ENCODE measurements at places on chromosomes 1 and 21. TPM values are rescaled to one million over a fixed set of nuclear protein-coding genes. Genes with fewer than 3 reads are reported as not detected.

The PYHIN1 gene
- not detected for total RNA-seq

DNA sequence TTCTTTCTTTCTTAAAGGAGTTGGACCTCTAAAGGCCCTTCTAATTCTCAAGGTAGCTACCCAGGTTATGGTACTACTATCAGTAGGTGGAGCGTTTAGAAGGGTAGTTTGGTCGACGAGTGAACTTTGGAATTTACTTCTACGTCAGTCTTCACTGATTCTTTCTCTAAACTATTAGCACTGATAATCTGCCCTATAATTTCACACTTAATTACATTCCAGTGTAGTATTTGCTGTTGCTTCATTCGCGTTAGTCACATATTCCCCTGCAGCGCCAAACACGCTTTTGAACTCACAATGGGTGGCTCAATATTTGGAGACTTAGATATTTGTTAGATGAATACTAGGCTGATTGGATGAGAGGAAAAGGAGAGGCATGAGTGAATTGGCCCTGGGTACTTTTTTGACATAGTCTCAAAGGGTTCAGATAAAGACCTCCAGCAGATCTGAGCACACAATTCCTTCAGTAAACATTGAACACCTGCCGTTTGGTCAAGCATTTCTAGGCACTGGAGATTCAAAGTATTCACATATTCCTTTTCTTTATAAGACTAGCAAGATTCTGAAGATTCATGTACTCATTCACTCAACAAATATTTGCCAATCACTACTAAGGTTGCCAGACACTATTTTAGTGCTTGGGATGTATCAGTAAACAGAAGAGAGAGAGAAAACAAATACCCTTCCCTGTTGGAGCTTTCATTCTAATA, 929 bp upstream of the FOXJ3 start:
- no peaks in the 10 kb centered on the region for H3K36me3 ChIP-seq
- H3K4me1 ChIP-seq = peaks cover 40% of the 10 kb centered on the region
- peak overlapping the region; percentile 96 for H3K27ac ChIP-seq
- peak; percentile 79 for DNase-seq

The SNX27 gene
- total RNA-seq = 47.2 TPM

- H3K4me3 ChIP-seq = no peak overlapping the region
- H3K36me3 ChIP-seq = no peaks in the 10 kb centered on the region
- H3K27me3 ChIP-seq = no peaks in the 10 kb centered on the region
- H3K27ac ChIP-seq = no peak overlapping the region
- no peak for DNase-seq
These were observed 26.8 kb downstream of the C8A start for GRCh38 chr1:56881417-56881816.

The ATP8B2 gene
- 10.5 TPM for total RNA-seq

GRCh38 chr1:88618331-88618730, 65.7 kb upstream of the PKN2 start:
- H3K4me1 ChIP-seq = no peaks in the 10 kb centered on the region
- H3K36me3 ChIP-seq = no peaks in the 10 kb centered on the region
- DNase-seq = no peak

- H3K4me1 ChIP-seq = no peaks in the 10 kb centered on the region
- H3K4me3 ChIP-seq = no peak overlapping the region
- H3K27ac ChIP-seq = no peak overlapping the region
- H3K36me3 ChIP-seq = no peaks in the 10 kb centered on the region
- H3K27me3 ChIP-seq = no peaks in the 10 kb centered on the region
These were observed 271.3 kb downstream of the PTBP2 start for GRCh38 chr1:96992871-96993270.

The AKNAD1 gene
- total RNA-seq = not detected

DNA sequence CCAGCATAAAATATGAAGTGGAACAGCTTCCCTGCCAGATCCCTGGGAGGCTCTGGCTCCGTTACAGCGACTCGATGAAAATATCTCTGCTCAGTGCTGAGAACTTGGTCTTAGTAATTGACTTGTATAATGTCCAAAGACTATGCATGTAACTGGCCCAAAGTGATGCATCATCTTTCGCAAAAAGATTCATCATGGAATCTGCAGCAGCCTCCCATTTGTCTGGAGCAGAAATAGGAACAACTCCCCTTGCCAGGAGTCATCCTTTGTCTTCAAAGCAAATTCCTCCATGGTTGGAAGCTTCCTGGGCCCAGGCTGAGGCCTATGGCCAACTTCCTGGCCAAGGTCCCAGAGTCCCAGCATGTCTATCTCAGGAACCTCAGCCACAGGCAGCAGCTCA, 16.9 kb upstream of the SLC6A17 start:
- H3K27me3 ChIP-seq = no peaks in the 10 kb centered on the region
- H3K36me3 ChIP-seq = no peaks in the 10 kb centered on the region
- H3K4me3 ChIP-seq = no peak overlapping the region
- no peak overlapping the region for H3K27ac ChIP-seq
- no peaks in the 10 kb centered on the region for H3K4me1 ChIP-seq

The OLFM3 gene
- total RNA-seq = not detected

The NRIP1 gene
- total RNA-seq = 28.6 TPM

GRCh38 chr1:24142546-24143534, at the start of gene IL22RA1:
TSS of gene IL22RA1 (minus strand) at chr1:24143140. CDS start at chr1:24143082, 58 bp downstream.
- peak within 1 kb of the TSS; percentile 42 for H3K27ac ChIP-seq
- peak; percentile 81 for DNase-seq
- H3K27me3 ChIP-seq = no peaks in the 10 kb centered on the region
- peaks cover 14% of the 10 kb centered on the region for H3K4me1 ChIP-seq

DNA sequence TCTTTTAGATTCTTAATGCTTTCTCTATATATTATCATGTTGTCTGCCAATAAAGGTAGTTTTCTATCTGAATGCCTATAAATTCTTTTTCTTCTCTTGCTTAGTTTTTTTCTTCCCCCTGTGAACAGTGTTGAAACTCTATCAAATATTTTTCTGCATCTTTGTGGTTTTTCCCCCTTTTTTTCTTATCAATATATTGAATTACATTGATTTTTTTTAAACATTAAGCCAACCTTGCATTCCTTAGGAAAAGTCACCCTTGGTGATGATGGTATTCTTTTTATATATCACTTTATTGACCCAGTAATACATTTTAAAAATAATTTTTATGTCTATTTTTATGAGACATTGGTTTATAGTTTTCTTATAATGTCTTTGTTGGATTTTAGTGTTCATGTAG, 131.7 kb downstream of the RABGAP1L start:
- no peak overlapping the region for H3K4me3 ChIP-seq
- no peaks in the 10 kb centered on the region for H3K27me3 ChIP-seq
- no peaks in the 10 kb centered on the region for H3K4me1 ChIP-seq
- H3K27ac ChIP-seq = no peak overlapping the region

DNA sequence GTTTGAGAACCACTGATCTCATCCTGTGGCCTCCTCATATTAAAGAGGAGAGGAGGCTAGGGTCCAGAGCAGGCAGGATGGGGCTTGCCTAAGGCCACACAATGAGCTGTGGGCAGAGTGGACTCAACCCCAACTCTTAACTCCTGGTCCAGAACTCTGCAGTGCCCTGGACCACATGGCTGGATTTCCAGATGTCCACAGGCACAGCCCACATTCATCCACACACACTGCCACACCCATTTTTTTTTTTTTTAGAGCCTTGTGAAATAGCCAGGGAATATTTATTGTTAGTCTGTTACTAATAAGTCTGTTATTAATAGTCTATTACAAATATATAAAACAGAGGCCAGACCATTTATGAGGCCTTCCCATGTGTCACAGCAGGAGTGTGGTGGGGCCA, 192.2 kb downstream of the TRABD2B start:
- no peak for DNase-seq
- H3K27ac ChIP-seq = no peak overlapping the region
- H3K4me3 ChIP-seq = no peak overlapping the region
- no peaks in the 10 kb centered on the region for H3K36me3 ChIP-seq
- no peaks in the 10 kb centered on the region for H3K4me1 ChIP-seq

- no peaks in the 10 kb centered on the region for H3K27me3 ChIP-seq
- no peaks in the 10 kb centered on the region for H3K4me1 ChIP-seq
- DNase-seq = no peak
- H3K36me3 ChIP-seq = no peaks in the 10 kb centered on the region
These were observed 8.1 kb upstream of the RCC2 start for GRCh38 chr1:17447501-17447992.

The LCE1B gene
- not detected for total RNA-seq

DNA sequence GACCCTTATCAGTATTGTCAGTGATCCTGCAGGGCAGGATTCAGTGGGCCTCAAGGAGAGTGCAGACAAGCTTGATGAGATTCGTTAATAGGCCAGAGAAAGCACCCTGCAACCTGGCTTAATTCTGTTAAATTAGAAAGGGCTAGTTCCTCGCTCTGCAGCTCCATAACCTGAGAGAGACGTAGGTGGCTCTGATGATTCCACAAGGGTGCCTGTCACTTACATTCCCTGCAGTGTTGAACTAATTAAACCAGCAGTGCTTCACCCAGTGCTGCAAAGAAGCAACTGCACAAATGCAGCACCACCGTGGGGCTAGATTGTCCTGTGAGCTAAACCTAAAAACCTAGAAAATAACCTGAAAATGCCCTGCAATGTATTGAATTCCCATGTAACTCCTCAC, 270.8 kb downstream of the CACNA1E start:
- DNase-seq = no peak
- no peak overlapping the region for H3K27ac ChIP-seq
- no peak overlapping the region for H3K4me3 ChIP-seq
- H3K27me3 ChIP-seq = no peaks in the 10 kb centered on the region
